ENCODE measurements at places on chromosomes 12 and 14.

- DNase-seq, result no peak
These were observed 52.9 kb downstream of the PEBP1 start for GRCh38 chr12:118188690-118189371.

DNA sequence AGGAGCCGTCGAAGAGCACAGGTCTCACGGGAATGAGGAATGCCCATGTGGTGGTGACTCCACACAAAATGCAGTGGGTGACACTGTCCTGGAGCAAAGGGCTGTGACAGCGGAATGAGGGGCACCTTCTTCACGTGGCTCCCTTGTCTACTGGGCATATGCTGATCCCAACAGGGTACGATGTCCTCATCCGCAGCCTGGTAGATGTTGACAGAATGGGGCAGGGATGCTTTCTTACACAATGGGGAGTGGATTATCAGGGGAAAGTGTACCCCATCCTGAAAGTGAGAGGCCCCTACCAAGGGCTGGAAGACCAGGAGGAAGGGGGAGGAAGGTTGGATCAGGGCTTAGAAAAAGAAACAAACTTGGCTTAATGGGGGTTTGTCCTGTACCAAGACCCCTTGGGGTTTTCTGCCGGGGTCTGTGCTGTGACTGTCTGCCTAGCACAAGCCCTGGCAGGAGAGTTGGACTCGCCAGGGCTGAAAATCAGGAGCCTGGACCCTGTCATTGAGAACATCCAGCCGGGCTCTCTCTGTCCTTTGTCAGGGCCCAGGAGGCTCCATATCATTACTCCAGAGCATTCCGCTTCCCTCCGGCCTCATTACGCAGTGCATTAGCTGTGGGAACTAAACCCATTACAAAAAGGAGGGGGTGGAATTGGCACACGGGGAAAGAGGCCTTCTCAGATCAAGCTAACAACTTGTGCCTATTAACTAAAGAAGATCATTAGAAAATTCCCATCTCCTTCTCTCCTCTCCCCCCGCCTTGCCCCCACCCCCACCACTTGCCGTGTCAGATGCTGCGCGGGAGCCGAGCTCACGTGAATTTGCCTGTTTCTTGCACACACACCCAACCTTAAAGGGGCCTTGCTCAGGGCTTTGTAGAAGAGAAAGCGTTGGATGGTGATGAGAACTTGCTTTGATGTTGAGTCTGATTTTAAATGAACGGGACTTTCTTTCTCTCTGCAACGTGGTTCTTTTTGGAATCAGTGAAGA, 171.8 kb upstream of the PARP11 start:
- no peak for DNase-seq

DNA sequence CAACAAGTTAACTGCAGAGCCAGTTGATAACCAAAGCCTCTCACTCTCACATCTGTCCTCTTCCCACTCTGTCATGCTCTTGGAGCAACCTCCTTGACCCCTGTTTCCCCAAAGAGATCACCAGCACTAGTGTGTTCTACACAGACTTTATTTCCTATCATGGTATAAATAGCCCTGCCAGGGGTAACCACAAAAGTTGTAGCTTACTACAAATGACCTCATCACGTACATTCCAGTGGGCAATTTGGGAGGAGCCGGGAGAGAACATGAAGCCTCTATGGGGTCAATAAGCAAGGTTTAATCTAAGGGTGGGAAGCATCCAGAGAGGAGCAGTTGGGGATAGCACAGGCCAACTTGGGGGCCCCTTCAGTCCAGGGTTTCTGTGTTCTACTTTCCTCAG, 186.5 kb downstream of the KCNA5 start:
- DNase-seq, result no peak

- no peak for DNase-seq
These were observed 17.8 kb downstream of the ACSS3 start for GRCh38 chr12:81095501-81096232.

GRCh38 chr14:66716227-66716626, 208.3 kb downstream of the GPHN start:
- DNase-seq, result no peak

GRCh38 chr12:467591-467990, 7.9 kb downstream of the B4GALNT3 start:
- no peak for DNase-seq

GRCh38 chr12:127145929-127146789, 1120.8 kb upstream of the TMEM132C start:
- DNase-seq, result peak; percentile 95

- DNase-seq, result no peak
These were observed 884.3 kb downstream of the GALC start for GRCh38 chr14:87108726-87109125.

GRCh38 chr14:50056435-50056834, 59.9 kb downstream of the VCPKMT start:
- no peak for DNase-seq
